ENCODE measurements at places on chromosomes 4 and X.

- DNase-seq, result no peak
Measured at GRCh38 chr4:146943691-146944375, 1.8 kb downstream of the TTC29 start.

GRCh38 chr4:134906404-134907023 lies 704.9 kb upstream of the PABPC4L start:
- DNase-seq, result no peak

DNA sequence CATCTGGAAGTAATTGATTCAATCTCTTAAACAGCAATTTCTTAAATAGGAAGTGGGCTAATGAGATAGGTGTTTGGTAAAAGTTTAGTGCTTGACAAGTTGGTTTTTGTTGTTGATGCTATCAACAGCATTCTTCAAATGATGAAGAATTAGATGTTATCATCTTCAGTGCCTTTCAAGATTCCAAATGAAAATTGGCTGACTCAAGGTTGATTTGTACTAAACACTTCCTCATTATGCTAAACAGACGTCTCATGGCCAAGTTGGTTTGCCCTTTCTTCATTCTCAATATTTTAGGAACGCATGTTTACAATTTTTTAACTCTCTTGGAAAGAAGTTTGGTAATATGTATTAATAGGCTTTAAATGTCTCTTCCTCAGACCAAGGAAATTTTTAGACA lies 86.0 kb downstream of the MID1IP1 start:
- DNase-seq, result no peak

- no peak for DNase-seq
Measured at GRCh38 chrX:10660171-10660570, 39.8 kb upstream of the MID1 start.

DNA sequence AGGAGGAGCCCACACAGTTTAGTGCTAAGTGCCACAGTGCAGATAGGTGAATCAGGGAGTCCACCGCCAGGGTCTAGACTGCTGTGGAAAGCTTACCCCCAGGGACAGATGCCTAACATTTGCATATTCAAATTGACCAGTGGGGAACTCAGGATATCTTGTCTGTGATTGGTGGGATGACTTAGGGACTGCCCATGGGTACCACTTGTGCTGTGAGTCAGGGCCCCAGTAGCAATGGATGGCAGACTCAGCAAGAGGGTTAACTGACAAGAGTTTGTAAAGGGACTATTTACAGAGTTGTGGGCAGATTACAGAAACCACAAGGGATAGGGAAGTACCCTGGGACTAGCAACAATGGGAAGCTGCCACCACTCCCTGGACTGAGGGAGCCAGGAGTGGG lies 282.1 kb downstream of the BCOR start:
- DNase-seq, result no peak

DNA sequence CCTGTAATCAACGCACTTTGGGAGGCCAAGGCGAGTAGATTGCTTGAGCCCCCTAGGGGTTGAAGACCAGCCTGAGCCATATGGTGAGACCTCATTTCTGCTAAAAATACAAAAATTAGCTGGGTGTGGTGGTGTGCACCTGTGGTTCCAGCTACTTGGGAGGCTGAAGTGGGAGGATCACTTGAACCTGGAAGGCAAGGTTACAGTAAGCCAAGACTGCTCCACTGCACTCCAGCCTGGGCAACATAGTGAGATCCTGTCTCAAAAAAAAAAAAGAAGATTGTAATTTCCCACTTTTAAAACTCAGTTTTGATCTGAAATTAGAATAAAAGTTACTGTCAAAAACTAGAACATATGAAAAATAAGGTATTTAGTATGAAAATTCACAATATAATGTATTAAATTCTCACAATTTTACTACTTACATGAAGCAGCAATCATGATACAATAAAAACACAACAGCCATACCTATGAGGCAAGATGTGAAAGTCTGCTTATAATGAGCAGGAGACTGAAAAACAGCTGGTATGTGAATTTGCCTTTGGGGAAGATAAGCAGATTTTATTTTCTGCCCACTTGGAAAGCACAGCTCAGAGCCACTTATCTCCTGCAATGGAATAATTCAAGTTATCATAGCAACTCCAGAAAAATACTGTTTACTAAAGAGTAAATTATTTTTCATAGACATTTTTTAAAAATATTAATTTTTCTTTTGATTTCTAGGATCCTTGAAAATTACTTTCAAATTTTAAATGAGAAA lies 50.6 kb downstream of the ZGRF1 start:
- no peak for DNase-seq

DNA sequence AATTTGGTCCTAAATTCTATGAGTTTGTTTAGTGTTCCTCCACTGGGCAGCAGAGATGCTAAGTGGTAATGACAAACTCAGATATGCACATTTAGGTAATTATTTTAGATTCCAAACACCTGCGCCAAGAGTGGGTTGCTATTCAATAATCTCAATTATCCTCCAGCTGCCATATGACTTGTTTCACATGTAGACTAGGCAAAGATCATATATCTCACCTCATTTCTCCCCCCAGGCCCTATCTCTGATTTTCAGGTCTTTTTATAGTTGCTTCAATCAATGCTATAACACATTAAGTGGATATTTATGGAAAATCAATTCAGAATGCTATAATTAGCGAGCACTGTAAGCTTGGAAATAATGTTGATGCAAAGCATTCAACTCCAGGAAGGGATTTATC lies 217.6 kb downstream of the KCTD8 start:
- no peak for DNase-seq

DNA sequence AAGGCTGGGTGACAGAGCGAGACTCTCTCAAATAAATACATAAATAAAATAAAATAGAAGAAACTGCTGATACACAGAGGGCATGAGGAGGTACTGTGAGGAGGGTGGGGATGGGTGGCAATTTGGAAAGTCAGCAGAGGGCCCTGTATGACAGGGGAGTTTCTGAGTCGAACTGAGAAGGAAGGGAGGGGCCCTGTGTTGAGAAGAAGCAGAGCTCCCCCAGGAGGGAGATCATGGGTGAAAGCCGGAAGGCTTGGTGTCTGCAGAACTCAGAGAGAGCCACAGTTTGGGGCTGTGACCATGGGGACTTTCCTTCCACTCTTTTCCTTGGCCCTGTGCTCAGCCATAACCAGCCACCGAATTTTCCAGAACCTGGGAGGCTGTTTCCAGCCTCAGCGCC lies 24.8 kb upstream of the AFAP1 start:
- peak; percentile 39 for DNase-seq

DNA sequence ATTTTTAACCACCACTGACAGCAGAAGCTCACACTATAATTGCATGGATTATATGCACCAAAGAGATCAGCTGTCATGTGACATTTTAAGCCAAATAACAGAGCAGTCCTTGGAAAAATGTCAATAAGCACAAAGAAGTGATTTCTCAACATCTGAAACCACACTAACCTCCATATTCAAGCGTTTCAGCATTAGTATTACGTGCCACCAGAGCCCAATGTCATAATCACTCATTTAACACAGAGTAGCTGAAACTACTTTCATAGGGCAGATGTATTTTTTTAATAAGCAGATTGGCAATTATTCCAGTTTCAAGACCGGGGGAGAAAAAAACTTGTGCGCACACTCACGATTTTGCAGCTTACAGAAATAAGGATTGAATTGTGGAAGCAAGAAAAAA lies 76.6 kb downstream of the SH3KBP1 start:
- no peak for DNase-seq

DNA sequence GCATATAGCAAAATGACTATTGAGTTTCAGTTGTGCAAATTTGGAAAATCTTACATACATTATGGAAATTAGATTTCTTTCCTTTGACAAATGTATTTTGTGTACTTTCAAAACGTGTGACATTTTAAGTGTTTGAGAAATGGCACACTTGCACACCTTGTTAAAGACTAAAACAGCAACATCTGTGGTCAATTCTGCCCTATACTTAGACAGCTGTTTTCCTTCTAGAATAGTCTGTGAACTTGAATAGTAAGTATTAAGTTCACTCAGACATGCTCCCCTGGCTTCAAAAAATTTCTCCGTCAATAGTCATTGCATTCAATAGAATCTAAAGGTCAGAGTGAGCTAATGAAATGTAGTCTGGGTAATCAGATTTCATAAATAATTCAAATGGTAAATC lies 21.7 kb upstream of the TBC1D9 start:
- DNase-seq, result no peak

DNA sequence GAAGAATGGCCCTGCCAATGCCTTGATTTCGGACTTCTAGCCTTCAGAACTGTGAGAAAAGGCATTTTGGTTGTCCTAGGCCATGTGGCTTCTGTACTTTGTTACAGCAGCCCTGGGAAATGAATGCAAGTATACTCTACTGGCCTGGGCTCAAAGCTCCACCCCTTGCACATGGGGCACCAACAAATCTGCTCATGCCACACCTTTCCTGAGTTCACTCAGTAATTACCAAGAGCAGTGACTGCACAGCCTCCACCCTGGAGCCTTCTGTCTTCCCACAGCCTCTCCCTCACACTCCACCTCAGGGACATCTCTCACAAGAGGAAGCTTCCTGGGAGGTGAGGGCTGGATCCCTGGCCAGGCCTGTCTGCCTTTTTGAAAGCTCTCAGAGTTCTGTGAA lies 29.1 kb upstream of the GAB1 start:
- no peak for DNase-seq

DNA sequence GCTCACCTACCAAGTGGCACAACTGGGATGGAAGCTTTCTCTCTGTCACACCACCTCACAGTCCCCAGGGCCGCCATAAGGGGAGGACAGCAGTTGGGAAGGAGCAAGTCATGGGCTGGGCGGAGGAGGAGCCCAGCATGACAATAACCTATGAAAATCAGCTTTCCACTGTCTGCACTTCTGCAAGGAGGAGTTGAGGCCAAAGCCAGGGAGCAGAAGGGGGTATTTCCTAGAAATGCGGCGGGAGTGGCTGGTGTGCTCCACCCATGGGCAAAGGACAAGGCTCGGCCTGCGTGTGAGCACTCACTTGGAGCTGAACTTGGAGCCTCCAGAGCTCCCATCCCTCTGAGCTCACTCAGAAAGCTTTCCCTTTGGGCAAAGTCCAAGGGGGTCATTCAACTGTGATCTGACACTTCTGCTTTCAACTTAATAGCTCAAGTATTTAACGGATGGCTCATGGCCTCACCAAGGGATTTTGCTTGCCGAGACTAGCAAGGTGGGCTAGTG lies 18.5 kb downstream of the APLN start:
- no peak for DNase-seq

- DNase-seq, result no peak
Measured at GRCh38 chr4:14434916-14435315, 567.4 kb upstream of the CPEB2 start.

- no peak for DNase-seq
Measured at GRCh38 chr4:140116442-140117104, 37.4 kb downstream of the MAML3 start.

DNA sequence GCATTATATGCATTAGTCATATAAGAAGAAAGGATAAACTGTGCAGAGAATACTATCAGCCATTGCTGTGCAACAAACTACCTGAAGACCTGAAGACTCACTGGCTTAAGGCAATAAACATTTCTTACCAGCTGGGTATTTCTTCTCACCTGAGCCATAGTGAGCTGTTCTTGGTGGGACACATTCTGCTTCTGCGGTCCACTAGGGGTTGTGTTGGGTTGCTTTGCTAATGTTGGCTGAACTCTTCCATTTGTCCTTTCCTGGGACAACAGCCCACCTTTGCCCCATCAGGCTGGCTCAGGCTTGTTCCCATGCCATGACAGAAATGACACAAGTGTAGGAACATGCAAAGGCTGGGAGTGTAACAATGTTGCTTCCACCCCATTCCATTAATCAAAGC lies 388.6 kb downstream of the PCDH7 start:
- no peak for DNase-seq

- DNase-seq, result peak; percentile 8
Measured at GRCh38 chr4:44760142-44760898, 34.0 kb upstream of the GNPDA2 start.

DNA sequence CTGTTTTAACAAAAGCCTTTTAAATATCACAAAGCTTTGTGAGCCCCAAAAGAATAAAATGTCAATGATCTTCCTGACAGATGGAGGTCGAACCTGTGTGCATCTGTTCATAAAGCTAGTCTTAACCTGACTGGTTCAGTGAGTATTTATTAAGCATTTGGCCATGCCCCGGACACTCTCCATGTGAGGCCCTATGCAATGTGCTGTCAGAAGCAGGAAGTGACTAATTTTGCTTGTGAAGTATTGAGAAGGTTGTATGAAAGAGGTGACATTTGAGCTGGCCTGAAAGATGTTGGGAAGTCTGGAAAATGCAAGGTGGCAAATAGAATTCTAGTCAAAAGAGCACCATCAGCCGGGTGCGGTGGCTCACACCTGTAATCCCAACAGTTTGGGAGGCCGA lies 171.4 kb downstream of the MSL3 start:
- DNase-seq, result no peak
